ENCODE measurements at places on chromosomes 5 and 9.

GRCh38 chr5:142095651-142096330 lies 12.8 kb upstream of the NDFIP1 start:
- DNase-seq: no peak

GRCh38 chr9:108756746-108757490 lies 98.9 kb downstream of the ACTL7B start:
- no peak for DNase-seq

GRCh38 chr5:18305288-18305924 lies 671.1 kb downstream of the TAF11L14 start:
- DNase-seq: peak; percentile 51

GRCh38 chr5:56337715-56338319 lies 104.7 kb upstream of the ANKRD55 start:
- no peak for DNase-seq

DNA sequence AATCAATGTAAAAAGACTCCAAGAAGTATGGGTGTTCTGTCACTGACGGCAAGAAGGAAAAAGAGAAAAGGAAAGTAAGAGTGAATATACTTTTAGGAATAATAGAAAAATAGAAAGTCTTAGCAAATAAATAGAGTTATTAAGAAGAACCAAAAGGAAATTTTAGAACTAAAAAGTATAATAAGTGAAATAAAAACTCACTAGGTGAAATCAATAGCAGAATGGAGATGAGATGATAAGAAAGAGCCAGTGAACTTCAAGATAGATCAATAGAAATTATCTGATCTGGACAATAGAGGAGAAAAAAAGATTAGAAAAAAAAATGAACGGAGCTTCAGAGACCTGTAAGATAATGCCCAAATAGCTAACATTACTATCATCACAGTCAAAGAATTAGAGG lies 31.6 kb upstream of the ANXA6 start:
- no peak for DNase-seq

DNA sequence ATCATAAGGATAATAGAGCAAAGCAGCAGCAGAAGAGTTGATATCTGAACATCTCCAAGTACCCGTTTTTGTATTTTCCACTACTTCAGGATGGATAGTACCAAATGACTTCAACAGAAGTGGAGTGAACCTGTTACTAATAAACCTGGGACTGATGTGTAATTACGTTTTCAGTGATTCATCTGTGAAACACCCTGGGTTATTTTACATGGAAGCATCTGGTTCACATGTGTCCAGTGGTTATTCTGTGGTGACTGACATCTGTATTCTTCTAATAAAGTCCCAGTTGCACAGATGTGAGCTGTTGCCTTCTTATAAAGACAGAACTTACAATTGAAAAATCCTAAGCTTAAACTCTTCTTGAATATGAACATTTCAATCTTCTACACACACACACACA lies 139.7 kb upstream of the VCAN start:
- peak; percentile 25 for DNase-seq

DNA sequence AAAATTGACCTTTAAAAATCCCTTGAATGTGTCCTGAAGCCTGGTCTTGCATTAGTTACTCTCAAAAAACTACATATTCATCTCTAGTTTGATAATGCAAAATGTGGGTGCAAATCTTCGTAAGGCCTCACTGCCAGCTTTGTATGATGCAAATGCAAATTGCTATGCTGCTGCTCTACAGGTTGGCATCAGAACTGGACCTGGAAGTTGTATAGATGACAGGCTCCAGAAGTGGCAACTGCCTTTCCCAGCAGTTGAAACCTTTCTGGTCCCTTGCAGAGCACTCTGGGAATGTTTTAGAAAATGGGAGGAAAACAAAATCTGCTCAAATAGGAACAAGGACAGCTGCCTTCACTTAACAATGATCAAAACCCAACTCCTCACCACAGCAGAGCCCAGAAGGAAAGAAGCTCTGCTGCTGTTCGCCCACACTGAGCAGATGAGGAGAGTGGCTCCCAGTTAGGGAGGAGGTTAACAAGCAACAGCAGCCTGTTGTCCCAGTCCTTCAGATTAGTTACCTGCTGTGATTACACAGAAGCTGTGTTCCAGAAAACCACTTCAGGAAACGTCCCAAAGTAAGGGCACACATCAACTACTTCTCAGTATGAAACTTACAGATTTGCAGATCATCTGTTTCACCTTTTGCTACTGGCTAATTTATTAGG lies 93.5 kb downstream of the PLPP1 start:
- DNase-seq: no peak

GRCh38 chr9:70079417-70080037 lies 35.9 kb downstream of the MAMDC2 start:
- DNase-seq: peak; percentile 30

DNA sequence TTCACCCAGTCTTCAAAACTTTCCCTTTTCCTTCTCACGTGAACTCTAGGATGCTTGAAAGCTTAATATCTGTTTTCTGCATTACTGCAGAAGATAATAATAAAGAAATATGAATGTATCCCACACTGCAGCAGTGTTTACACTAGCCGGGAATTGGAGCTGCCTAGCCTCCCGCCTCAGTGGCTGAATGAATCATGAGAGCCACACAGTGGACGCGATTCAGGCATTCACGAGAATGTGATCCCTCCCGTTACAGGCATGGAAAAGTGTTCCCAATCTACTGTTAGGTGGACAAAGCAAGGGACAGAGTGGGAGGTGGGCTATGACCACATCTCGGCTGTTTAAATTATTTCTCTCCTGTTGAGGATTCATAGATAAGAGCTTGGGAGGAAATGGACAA lies 69.4 kb upstream of the CTSL start:
- DNase-seq: peak; percentile 35

- no peak for DNase-seq
Measured at GRCh38 chr5:143222287-143223231, 180.9 kb downstream of the NR3C1 start.

DNA sequence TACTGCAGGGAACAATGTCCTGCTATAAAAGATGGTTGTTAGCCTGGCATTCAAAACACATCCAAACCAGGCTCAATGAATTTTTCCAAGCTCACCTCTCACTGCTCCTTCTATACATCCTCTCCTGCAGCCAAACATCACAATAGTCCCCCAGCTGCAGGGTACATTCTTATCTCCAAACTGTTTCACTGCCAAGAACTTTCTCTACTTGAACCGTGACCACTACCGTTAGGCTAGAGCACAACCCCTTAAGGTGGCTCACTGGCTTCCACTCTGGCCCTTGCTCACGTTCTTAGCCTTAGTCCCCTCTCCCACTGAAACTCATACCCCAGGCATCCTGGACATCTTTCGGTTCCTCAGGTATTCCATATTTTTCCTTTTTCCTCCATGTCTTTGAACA lies 29.0 kb upstream of the ANXA6 start:
- no peak for DNase-seq

- peak; percentile 44 for DNase-seq
Measured at GRCh38 chr5:73867345-73868335, 241.6 kb downstream of the ARHGEF28 start.

DNA sequence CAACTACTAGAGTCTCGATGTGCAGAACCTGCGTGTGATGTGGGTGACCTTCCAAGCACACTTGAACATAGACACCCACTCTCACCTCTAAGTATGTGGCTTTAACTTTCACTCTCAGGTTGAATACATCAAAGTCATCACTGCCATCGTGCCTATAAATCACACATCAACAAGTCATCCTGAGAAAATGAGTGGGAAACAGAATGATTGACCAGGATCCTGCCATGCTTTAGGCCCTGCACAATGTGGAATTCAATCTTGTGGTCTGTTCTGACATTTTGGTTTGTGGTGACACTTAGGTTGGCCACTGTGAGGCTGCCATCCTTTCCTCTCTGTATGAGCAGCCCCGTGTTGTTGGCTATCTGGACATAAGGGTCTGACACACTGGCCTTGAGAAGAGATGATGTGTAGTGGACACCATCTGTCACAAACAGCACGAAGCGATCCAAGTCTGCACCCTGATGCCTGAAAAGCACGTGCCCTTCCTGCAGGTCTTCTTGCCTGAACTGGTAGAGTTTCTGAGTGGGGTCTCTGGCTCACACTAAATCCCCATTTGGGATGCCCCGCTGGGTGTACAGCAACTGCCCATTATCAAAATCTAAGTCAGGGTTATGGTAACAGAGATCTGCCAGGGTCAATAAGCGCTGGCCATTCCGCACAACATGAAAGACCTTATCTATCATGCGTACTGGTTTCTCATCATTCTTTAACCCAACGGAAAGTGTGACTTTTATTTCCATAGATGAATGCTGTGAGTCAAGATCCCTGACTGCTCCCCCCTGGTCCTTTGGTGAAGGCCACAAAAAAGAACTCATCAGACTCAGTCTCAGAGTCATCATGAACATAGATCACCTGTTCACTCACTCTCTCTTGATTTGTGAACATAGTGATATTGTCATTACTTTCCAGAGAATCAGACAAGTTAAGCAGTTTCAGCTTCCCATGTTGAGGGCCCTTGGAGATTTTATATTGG lies 116.6 kb downstream of the ESM1 start:
- DNase-seq: no peak

DNA sequence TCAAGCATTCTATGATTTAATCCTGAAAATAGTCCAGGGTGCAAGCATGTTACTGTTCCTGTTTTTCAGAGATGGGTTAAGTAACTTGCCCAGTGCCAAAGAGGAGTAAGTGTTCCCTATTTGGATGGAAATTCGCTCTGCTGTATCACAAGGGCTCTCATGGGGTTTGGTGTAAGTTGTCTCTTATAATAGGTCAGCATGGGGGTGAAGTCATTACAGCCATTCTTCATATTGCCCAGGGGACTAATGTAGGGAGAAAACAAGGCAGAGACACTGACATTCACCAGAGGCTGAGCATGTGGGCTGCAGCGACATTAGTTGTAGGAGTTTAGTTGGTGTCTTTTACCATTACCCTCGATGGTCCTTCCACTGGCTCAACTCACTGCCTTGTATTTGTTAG lies 142.1 kb upstream of the GLRA1 start:
- DNase-seq: no peak

- DNase-seq: no peak
Measured at GRCh38 chr5:103360475-103360874, 101.9 kb downstream of the MACIR start.

DNA sequence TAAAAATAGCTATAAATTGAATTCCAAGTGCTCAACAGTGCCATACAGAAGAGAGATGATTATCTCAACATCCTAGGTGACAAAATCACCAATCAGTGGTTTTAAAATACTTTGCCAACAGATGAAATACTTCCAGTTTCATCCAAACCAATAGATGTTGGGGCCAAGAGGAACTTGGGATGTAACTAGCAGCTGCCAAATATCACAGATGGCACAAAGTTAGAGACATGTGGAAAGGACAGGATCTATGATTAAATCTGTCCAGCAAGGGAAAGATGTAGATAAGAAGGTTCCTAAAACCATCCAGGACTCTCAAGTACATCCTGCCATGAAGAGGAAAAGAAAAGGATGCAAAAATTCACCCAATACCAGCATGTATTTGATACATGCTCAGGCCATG lies 23.8 kb downstream of the TRPM3 start:
- no peak for DNase-seq

GRCh38 chr5:141800617-141801016 lies 77.6 kb downstream of the PCDH1 start:
- DNase-seq: no peak

Measured in AG08395 (cell line).